Esophagus mucosa (tissue), 1 donor: ENCODE measurements at places on chromosomes 2 and 18. TPM values are rescaled to one million over a fixed set of nuclear protein-coding genes. Genes with fewer than 3 reads are reported as not detected.

C1QL2 gene
- not detected for total RNA-seq

DNA sequence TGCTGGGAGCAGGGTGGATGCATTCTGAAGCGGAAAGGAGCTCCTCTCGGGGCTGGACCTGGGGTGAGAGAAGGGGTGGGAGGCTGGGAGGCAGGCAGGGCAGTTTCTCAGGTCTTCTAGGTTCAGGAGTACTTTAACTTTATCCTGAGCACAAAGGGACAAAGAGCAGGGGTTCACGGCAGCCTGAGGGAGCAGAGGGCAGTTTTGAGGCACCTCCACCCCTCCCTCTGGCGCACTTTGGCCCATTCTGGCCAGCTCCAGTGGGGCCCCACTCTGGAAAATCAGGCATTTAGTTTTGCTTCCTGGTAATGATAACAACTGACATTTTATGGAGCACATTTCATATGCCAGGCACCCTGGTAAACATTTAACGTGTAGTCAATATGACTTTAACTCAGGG is 14.3 kb downstream of the B3GNT7 start:
- no peak for ATAC-seq

DNA sequence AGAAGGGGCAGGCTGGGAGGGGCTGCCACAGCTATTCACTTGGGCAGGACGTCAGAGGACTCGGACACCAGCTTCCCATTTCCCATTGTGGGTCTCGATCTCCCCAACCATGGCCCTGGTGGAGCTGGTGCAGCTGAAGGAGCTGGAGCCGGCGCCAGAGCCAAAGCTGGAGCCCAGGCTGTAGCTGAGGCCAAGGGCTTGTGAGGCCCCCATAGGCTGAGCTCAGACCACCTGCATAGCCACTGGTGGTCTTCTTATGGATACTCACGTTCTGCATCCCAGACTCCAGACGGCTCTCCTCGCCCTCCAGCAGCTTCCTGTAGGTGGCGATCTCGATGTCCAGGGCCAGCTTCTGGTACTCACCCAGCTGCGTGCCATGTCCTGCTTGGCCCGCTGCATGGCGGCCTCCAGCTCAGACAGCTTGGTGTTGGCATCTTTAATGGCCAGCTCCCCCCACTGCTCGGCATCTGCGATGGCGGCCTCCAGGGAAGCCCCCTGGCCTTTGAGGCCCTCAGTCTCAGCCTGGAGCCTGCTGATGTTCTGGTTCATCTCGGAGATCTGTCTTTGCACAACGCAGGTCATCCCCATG is 6.0 kb upstream of the CDK5R2 start:
- ATAC-seq = no peak

DNA sequence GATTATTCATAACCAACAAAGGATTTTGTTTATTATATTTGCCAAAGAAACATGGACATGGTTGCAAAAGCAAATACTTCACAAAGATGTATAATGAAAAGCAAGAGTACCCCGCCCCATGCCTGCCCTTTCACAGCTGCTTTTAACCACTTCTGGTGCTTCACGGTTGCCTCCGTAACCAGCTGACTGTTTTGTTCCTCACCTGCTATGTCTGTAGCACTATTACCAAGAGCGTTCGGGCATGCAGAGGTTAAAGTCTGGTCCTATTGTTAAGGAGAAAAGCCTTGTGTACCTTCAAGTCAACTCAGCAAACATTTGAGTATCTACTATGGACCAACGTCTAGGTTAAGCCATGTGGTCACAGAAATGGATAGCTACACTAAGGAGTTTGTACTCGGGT is 115.2 kb upstream of the FOSL2 start:
- no peak for ATAC-seq
